ENCODE measurements at places on chromosomes 12 and 14. TPM values are rescaled to one million over a fixed set of nuclear protein-coding genes. Genes with fewer than 3 reads are reported as not detected.

- ATAC-seq, result no peak
Observed at GRCh38 chr14:38500125-38500524, 244.2 kb upstream of the CLEC14A start.

- ATAC-seq, result peak; percentile 2
Observed at GRCh38 chr14:95514131-95515079, 2.0 kb downstream of the SYNE3 start.

The GDF3 gene
- total RNA-seq, result 32.2 TPM

The GLIPR1L1 gene
- 2.3 TPM for total RNA-seq

- no peak for ATAC-seq
Observed at GRCh38 chr14:57491640-57492039, 2.0 kb downstream of the CCDC198 start.

- no peak for ATAC-seq
Observed at GRCh38 chr12:78002878-78003277, 172.2 kb downstream of the NAV3 start.

DNA sequence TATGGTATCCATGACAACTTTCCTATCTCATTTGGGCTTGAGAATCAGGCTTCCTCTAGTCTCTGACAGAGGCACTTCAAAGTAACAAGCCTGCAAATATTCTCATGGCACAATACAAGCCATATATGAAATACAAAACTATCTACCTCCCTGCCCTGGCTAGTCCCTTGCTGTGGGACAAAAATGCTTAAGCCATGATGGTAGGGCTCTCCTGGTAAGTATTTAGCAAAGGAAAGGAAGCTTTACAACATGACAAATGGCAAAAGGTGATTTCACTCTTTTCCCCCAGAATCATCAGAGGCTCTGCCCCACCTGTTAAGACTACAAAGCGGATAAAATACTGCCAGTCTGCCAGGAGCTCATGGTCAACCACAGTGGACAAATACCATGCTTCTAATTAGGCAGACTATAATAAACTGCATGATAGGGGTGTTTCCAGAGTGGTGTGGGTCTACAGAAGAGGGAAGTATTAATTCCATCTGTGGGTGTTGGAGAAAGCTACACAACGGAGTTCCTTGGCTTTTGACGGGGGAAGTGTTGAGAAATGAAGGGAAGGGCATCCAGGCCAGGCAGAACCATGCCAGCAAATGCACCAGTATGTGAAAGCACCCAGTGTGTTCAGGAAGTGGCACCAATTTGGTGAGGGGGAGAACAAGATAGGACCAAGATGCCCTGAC lies 92.9 kb downstream of the SPTSSA start:
- ATAC-seq, result no peak

The CLEC2D gene
- 21.5 TPM for total RNA-seq

GRCh38 chr14:64391986-64392385 lies 3.8 kb downstream of the MTHFD1 start:
- ATAC-seq, result no peak

DNA sequence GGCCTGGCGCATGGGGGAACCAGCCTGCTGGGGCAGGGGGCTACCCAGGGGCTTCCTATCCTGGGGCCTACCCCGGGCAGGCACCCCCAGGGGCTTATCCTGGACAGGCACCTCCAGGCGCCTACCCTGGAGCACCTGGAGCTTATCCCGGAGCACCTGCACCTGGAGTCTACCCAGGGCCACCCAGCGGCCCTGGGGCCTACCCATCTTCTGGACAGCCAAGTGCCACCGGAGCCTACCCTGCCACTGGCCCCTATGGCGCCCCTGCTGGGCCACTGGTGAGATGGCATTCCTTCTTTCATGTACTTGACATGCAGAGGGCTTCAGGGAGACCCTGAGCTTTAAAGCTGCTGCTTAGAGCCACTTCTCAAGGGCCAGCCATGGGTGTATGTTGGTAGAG lies 9.0 kb downstream of the LGALS3 start:
- no peak for ATAC-seq

DNA sequence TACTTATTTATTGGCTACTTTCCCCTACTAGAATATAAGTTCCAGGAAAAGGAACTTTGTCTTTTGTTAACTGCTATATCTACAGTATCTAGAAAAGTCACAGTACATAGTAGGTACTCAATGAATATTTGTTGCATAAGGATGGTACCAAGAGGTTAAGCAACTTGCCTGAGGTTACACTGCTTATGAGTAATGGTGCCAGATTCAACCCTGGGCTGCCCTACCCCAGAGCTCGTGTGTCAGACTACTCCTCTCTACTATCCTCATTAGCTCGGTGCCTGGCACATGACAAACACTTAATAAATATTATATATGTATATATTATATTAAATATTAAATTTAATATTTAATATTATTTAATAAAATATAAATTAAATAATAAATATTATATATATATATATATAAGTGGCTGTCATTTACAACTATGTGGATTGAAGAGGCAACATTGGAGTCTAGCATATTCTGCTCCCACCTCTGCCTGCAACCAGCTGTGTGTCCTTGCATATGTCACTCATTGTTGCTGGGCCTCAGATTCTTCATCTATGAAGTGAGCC lies 25.4 kb downstream of the UTP20 start:
- ATAC-seq, result no peak

The DENND5B gene
- 43.2 TPM for total RNA-seq

- ATAC-seq, result no peak
Observed at GRCh38 chr14:99731547-99732435, 47.7 kb downstream of the CYP46A1 start.
